Lower lobe of right lung (tissue), 2 donors: ENCODE measurements at places on chromosomes 1 and 21. TPM values are rescaled to one million over a fixed set of nuclear protein-coding genes. Genes with fewer than 3 reads are reported as not detected.

Gene CDC7
- total RNA-seq, result 3.4 TPM

Gene KCNK1
- total RNA-seq, result 9.7 TPM

Gene TNFRSF1B
- total RNA-seq, result 67.0 TPM

Gene ELAVL4
- not detected for total RNA-seq

Gene KIF14
- total RNA-seq, result 0.44 TPM

DNA sequence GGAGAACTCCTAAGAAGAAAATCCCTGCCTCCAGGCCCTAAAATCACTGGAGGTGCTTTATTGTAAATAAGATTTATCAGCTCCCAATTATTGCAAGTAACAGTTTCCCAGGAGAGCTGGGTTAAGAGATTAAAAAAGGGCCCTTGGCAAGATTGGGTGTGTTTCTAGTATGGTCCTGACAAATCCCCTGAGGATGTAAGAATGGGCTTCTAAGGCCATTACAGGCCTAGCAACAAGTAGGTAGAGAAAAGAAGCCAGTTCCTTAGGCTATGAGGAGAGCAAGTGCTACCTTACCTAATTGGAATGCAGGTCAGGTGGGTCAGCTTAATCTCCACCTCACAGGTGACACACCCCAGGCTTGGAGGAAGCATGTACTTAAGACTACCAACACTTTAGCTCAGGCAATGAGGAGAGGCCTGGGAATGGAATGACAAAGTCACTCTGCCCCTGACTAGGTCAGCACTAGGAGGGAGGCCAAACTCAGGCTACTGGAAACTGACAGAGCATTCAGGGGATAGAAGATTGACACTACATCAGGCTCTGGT is 6.8 kb upstream of the OTUD7B start:
- peaks cover 11% of the 10 kb centered on the region for H3K4me1 ChIP-seq
- H3K27ac ChIP-seq, result peak overlapping the region; percentile 77
- peak; percentile 53 for DNase-seq
- H3K36me3 ChIP-seq, result no peaks in the 10 kb centered on the region

DNA sequence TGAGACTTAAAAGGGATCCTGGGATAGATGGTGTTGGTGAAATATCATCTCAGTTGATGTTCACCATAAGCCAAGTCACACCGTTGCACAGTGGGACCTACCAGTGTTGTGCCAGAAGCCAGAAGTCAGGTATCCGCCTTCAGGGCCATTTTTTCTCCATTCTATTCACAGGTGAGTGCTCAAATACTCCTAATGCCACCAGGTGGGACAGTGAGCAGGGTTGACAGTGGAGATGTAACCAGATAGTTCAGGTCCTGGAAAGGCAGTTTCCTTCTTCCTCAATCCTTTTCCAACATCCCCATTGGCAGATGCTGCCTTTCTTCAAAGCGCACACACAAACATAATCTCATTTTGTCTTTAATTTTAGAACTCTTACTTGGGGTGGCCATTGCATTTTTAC is 11.6 kb downstream of the CD160 start:
- H3K36me3 ChIP-seq, result no peaks in the 10 kb centered on the region
- H3K27me3 ChIP-seq, result no peaks in the 10 kb centered on the region
- no peak overlapping the region for H3K4me3 ChIP-seq
- no peaks in the 10 kb centered on the region for H3K4me1 ChIP-seq

DNA sequence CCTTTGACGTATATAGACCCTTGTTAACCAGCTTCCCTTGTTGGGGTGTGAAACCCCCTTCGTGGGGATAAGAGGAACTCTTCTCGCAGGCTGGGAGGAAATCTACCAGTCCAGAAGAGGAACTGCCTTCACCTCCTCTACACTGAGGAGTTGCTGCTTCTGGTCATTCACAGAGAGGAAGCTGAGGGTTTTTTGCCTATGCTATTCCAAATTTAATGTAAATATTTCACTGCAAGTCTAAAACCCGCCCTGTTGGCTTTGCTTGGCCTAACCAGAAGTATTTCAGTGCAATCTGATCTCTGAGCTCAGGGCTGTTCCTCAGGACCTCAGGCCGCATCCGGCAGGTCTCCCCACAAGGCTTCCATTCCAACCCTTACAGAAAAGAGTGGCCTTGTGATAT is 150.1 kb downstream of the HIVEP3 start:
- no peaks in the 10 kb centered on the region for H3K36me3 ChIP-seq
- peak overlapping the region; percentile 31 for H3K27ac ChIP-seq
- peaks cover 82% of the 10 kb centered on the region for H3K4me1 ChIP-seq
- no peak for DNase-seq
- no peaks in the 10 kb centered on the region for H3K27me3 ChIP-seq
- H3K4me3 ChIP-seq, result no peak overlapping the region

GRCh38 chr1:225774281-225775147 is 3.1 kb upstream of the SRP9 start:
- H3K4me1 ChIP-seq, result peaks cover 32% of the 10 kb centered on the region
- no peak for DNase-seq
- H3K27me3 ChIP-seq, result no peaks in the 10 kb centered on the region
- H3K36me3 ChIP-seq, result no peaks in the 10 kb centered on the region
- no peak overlapping the region for H3K27ac ChIP-seq
- H3K4me3 ChIP-seq, result no peak overlapping the region

DNA sequence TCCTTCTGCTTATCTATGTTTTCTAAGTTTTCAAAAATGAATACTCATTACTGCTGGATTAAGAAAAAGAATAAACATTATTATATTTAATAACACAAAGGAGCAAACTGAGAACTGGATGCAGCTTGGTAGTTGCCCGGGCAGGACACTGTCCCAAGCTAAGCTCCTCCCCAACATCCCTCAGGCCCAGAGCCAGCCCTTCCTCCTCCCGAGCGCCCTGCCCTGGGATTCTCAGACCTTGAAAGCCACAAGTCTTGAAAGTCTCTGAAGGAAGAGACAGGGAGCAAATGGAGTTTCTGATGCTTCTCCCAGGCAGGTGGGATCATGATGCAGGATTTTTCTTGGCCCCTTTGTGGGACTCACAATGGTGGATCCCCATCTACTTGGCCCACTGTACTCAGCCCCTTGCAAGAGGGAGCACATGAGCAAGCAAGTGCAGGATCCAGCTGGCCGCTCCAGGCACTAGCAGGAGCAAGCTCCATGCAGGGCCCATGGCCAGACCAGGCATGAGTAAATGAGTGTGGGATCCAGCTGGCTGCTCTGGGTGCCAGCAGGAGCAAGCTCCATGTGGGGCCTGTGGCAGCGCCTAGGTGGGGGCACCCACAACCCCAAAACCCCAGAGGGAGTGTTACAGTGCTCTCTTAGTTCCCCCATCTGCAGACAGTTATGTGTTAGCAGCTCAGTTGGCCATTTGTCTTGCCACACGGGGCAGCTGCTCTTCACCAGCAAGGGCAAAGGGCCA is 32.1 kb upstream of the RAB4A start:
- no peak overlapping the region for H3K27ac ChIP-seq
- H3K4me3 ChIP-seq, result no peak overlapping the region
- no peak for DNase-seq
- no peaks in the 10 kb centered on the region for H3K4me1 ChIP-seq
- no peaks in the 10 kb centered on the region for H3K36me3 ChIP-seq

GRCh38 chr1:181514298-181515290 is 31.3 kb downstream of the CACNA1E start:
- no peak overlapping the region for H3K4me3 ChIP-seq
- no peak overlapping the region for H3K27ac ChIP-seq
- no peaks in the 10 kb centered on the region for H3K4me1 ChIP-seq

- H3K27ac ChIP-seq, result peak overlapping the region; percentile 86
- H3K36me3 ChIP-seq, result no peaks in the 10 kb centered on the region
- no peaks in the 10 kb centered on the region for H3K27me3 ChIP-seq
- H3K4me1 ChIP-seq, result peaks cover 23% of the 10 kb centered on the region
- DNase-seq, result peak; percentile 71
- H3K4me3 ChIP-seq, result peak overlapping the region; percentile 72
These were observed 668 bp downstream of the CBR3 start for GRCh38 chr21:36135391-36136102.

- no peak overlapping the region for H3K27ac ChIP-seq
- DNase-seq, result no peak
- H3K4me1 ChIP-seq, result no peaks in the 10 kb centered on the region
- H3K27me3 ChIP-seq, result no peaks in the 10 kb centered on the region
- no peaks in the 10 kb centered on the region for H3K36me3 ChIP-seq
- no peak overlapping the region for H3K4me3 ChIP-seq
These were observed 6.8 kb upstream of the COL6A2 start for GRCh38 chr21:46091118-46091517.

GRCh38 chr1:89890085-89890752 is 69.4 kb downstream of the LRRC8D start:
- no peak for DNase-seq
- H3K4me3 ChIP-seq, result no peak overlapping the region
- no peak overlapping the region for H3K27ac ChIP-seq
- no peaks in the 10 kb centered on the region for H3K27me3 ChIP-seq
- no peaks in the 10 kb centered on the region for H3K4me1 ChIP-seq

- H3K27ac ChIP-seq, result no peak overlapping the region
- H3K4me1 ChIP-seq, result no peaks in the 10 kb centered on the region
- no peak for DNase-seq
- H3K4me3 ChIP-seq, result no peak overlapping the region
- H3K27me3 ChIP-seq, result no peaks in the 10 kb centered on the region
These were observed 9.4 kb upstream of the KIF14 start for GRCh38 chr1:200629876-200630514.
